ENCODE measurements at places on chromosomes 1 and 21. TPM values are rescaled to one million over a fixed set of nuclear protein-coding genes. Genes with fewer than 3 reads are reported as not detected.

DNA sequence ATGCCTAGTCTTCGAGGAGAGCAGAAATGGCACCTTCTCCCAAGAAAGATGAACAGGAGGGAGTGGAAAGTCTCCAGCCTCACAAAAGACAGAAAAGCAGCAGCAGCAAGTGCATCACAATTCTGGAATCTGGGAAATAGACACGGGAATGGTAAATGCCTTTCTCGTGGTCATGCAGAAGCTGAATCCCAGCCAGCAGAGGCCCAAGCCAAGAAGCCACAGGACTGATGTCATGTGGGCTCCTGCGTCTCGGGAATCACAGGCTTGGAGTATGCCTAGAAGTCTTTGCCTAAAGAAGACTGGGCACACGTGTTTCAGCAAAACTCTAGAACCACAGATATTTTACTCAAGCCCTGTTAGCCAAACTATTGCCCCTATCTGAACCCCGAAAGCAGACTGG, 260.3 kb upstream of the PLD5 start:
- no peak for DNase-seq
- H3K27ac ChIP-seq = no peak overlapping the region
- no peaks in the 10 kb centered on the region for H3K27me3 ChIP-seq
- H3K4me1 ChIP-seq = no peaks in the 10 kb centered on the region
- no peaks in the 10 kb centered on the region for H3K36me3 ChIP-seq

GRCh38 chr1:88484881-88485280, 199.2 kb upstream of the PKN2 start:
- H3K4me1 ChIP-seq = no peaks in the 10 kb centered on the region
- DNase-seq = no peak
- no peaks in the 10 kb centered on the region for H3K36me3 ChIP-seq

Gene MYOG
- total RNA-seq = not detected

DNA sequence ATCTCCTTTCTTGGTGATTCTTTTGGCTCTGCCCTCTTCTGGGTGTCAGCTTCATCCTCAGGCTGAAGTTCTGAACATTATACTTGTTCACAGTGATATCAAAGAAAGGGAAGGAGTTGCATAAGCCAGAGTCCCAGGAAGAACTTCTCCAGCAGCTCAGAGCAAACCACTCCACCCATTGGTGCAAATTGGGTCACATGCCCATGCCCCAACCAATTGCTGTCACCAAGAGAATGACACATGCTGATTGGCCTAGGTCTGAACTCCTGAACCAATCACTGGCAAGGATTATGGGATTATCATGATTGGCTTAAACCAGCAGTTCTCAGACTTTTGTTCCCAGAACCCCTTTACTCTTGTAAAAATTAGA, 256.5 kb upstream of the TMEM51 start:
- DNase-seq = no peak
- peaks cover 12% of the 10 kb centered on the region for H3K27me3 ChIP-seq
- H3K4me1 ChIP-seq = peaks cover 4% of the 10 kb centered on the region
- no peak overlapping the region for H3K4me3 ChIP-seq
- H3K36me3 ChIP-seq = no peaks in the 10 kb centered on the region
- no peak overlapping the region for H3K27ac ChIP-seq

GRCh38 chr1:232339073-232339472, 290.9 kb downstream of the SIPA1L2 start:
- DNase-seq = no peak
- no peaks in the 10 kb centered on the region for H3K4me1 ChIP-seq
- peaks cover 2% of the 10 kb centered on the region for H3K36me3 ChIP-seq
- no peak overlapping the region for H3K27ac ChIP-seq
- H3K27me3 ChIP-seq = peaks cover 9% of the 10 kb centered on the region

Gene RGS16
- total RNA-seq = 0.48 TPM

Gene RNASEL
- 4.2 TPM for total RNA-seq

DNA sequence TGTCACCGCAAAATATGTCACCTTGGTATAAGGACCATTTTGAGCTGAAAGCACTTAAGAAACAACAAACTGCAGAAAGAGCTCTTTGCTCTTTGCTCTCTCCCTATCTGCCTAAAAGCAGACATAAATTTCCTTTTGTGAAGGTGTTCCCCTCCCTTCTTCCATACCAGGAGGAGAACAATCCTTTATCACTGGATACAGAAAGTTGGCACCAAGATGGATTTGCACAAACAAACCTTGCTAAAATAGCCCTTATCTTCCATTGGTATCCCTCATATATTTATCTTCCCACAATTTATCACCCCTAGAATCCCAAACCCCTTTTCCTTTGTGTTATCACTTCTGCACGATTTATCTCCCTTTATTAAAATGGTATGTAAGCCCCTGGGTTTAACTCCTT, 51.4 kb downstream of the DPYD start:
- H3K27ac ChIP-seq = no peak overlapping the region
- H3K36me3 ChIP-seq = peaks cover 32% of the 10 kb centered on the region
- DNase-seq = no peak
- no peak overlapping the region for H3K4me3 ChIP-seq

DNA sequence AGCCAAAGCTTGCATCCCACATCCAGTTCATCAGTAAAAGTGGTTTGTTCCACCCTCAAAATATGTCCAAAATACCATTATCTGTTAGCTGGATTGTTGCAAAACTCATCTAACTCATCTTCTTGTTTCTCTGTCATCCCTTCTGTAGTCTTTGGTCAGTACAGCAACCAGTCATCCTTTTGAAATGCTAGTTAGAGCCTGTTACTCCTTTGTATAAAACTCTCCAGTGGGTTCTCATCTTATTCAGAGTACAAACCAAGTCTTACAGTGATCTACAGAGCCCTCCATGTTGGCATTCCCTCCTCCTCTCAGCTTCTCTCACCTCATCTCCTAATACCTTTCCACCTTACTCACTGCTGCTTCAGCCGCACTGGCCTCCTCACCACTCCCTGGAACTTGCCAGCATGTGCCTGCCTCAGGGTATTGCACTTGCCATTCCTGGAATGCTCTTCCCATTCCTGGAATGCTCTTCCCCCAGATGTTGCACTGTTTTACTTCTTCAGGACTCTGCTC, 70.6 kb downstream of the LAMC1 start:
- DNase-seq = no peak
- no peak overlapping the region for H3K4me3 ChIP-seq
- peaks cover 2% of the 10 kb centered on the region for H3K36me3 ChIP-seq
- peak overlapping the region; percentile 72 for H3K27ac ChIP-seq
- no peaks in the 10 kb centered on the region for H3K27me3 ChIP-seq

Gene CFHR4
- not detected for total RNA-seq

- DNase-seq = peak; percentile 95
- H3K4me3 ChIP-seq = peak within 1 kb of the TSS; percentile 86
- peak within 1 kb of the TSS; percentile 89 for H3K27ac ChIP-seq
Measured at GRCh38 chr1:225881959-225882693, at the start of gene TMEM63A. TSS of gene TMEM63A (minus strand) at chr1:225882380. CDS start at chr1:225877580, 4,800 bp downstream.

Gene PLPPR4
- 5.5 TPM for total RNA-seq

- peak; percentile 71 for DNase-seq
- no peak overlapping the region for H3K4me3 ChIP-seq
- peaks cover 44% of the 10 kb centered on the region for H3K4me1 ChIP-seq
- H3K27ac ChIP-seq = no peak overlapping the region
- H3K36me3 ChIP-seq = no peaks in the 10 kb centered on the region
Measured at GRCh38 chr1:31579374-31579773, 3.1 kb downstream of the TINAGL1 start.

DNA sequence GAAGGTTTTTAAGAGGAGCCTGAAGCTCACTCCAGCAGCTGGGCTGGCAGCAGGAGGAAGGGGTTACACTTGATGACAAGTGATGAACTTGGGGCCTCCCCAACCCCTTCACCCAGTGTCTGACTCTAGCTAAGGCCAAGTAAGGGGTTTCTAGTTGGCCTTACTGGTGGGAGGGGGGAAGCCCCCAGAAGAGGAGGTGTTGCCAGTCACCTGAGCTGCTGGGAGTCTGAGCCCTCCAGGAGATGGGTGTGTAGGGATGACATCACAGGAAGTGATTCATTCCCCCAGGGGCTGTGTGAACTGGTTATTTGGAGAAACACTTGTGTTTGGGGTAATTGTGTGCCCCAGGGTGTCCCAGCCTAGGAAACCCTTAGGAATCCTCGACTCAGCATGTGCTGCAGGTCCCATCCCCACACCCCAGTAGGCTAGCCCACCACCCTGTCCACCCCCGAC, 3.1 kb downstream of the PADI1 start:
- DNase-seq = no peak
- no peaks in the 10 kb centered on the region for H3K36me3 ChIP-seq
- peaks cover 52% of the 10 kb centered on the region for H3K4me1 ChIP-seq
- H3K4me3 ChIP-seq = no peak overlapping the region

DNA sequence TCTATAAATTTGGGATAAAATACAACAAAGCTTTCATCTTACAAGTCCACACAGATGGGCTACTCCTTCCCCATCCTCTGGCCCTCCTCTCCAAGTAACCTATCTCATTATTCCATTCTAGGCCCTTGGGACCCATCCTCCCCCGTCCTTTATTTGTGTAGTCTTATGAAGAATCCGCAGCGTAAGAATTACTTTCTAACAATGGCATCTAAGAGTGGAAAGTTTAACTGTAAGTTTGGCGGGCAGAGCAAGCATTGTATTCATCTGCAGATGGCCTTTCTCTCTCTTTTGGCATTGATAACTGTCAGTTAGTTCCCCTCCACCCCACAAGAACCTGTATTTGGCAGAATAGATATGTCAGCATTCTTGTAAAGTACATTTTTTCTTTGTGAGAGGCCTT, 91.9 kb upstream of the TSPAN2 start:
- DNase-seq = no peak
- H3K4me3 ChIP-seq = no peak overlapping the region
- no peaks in the 10 kb centered on the region for H3K36me3 ChIP-seq
- H3K27me3 ChIP-seq = no peaks in the 10 kb centered on the region
